ENCODE measurements at places on chromosomes 12 and 14. TPM values are rescaled to one million over a fixed set of nuclear protein-coding genes. Genes with fewer than 3 reads are reported as not detected.

DNA sequence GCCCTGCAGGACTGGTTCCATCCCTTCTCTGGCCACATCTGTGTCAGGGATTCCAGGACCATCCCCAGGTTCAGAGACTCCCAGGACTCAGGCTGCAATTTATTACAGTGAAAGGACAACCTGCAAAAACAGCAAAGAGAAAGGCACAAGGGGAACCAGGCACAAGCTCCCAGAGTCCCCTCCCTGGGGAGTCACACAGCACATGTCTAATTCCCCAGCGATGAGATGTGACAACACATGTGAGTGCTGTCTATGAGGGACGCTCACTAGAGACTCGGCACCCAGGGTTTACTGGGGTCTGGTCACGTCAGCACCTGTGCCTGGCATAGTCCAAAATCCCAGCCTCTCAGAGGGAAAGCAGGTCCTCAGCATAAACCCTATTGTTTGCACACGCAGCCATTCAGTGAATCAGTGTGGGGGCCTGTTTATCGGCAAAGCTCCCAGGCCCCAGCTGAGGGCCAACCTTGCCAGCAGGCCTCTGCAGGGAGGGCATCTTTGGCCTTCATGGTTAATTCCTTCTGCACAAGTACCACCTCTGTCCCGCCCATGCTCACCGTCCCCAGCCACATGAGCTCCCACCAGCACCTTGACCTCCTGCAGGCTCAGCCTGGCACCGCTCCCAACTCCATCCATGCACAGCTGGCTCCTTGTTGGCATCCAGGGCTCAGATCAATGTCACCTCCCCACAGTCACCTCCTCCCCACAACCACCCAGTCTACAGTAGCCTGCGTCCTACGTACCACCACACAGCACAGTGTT lies 198.9 kb upstream of the SFSWAP start:
- no peaks in the 10 kb centered on the region for H3K36me3 ChIP-seq
- no peak overlapping the region for H3K4me3 ChIP-seq
- H3K27ac ChIP-seq: no peak overlapping the region
- no peaks in the 10 kb centered on the region for H3K27me3 ChIP-seq

- peak; percentile 80 for DNase-seq
- H3K4me3 ChIP-seq: peak overlapping the region; percentile 1
- H3K36me3 ChIP-seq: no peaks in the 10 kb centered on the region
- H3K4me1 ChIP-seq: peaks cover 57% of the 10 kb centered on the region
Observed at GRCh38 chr12:9634177-9634803, 26.6 kb upstream of the KLRB1 start.

- H3K27ac ChIP-seq: no peak overlapping the region
- H3K36me3 ChIP-seq: no peaks in the 10 kb centered on the region
- no peaks in the 10 kb centered on the region for H3K4me1 ChIP-seq
- no peak for DNase-seq
Observed at GRCh38 chr12:16303939-16304338, 26.5 kb upstream of the SLC15A5 start.

GRCh38 chr14:104328607-104329006 lies 190.2 kb downstream of the KIF26A start:
- no peak for DNase-seq
- H3K36me3 ChIP-seq: no peaks in the 10 kb centered on the region
- no peak overlapping the region for H3K4me3 ChIP-seq
- H3K4me1 ChIP-seq: no peaks in the 10 kb centered on the region
- no peaks in the 10 kb centered on the region for H3K27me3 ChIP-seq
- no peak overlapping the region for H3K27ac ChIP-seq

DNA sequence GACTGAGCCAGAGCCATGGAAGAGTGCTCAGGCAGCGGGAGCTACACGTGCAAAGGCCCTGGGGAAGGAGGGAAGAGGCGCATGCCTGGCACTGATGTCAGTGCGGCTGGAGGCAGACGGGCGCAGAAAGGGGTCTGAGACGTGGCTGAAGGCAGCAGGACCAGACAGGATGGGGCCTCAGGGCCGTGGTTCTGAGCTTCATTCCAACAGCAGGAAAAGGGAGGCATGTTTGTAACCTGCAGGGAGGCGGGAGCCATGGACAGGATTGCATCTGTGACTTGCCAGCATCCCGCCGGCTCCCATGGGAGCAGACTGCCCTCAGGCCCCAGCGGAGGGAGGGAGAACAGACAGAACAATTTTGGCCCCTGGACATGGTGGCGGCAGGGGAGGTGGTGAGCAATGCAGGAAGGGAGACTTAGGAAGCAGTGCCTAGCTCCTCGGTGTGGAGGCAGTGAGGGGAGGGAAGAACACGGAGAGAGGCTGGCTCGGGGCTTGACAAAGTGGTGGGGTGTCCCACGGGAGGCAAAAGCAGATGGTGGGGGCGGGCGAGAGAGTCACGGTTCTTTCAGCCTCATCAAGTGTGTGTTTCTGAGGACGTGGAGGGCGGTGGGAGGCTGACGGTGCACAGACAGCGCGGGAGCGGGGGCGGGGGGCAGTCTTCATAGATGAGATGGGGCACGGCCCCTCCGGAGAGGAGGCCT lies 33.3 kb upstream of the INF2 start:
- H3K36me3 ChIP-seq: no peaks in the 10 kb centered on the region
- H3K4me3 ChIP-seq: no peak overlapping the region
- peaks cover 7% of the 10 kb centered on the region for H3K27me3 ChIP-seq
- no peak overlapping the region for H3K27ac ChIP-seq

DNA sequence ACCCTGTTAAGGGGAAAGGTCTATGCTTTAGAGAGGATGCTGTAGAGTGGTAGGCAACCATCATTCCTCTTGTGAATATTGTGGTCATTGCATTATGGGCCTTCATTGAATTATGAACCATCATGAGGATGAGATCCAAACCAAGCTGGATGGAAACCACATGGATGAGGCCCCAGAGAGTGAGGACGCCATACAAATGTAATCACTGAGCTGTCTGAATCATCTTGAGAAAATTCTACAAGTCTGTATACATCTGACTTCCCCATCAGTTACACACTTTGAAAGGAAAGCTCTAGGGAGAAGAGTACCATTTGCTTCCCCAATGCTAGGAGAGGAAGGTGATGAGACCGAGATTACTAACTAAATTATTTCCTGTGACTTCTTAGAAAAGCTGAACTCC lies 172.9 kb downstream of the CACNA1C start:
- no peak overlapping the region for H3K27ac ChIP-seq
- no peaks in the 10 kb centered on the region for H3K27me3 ChIP-seq
- H3K4me3 ChIP-seq: no peak overlapping the region
- H3K36me3 ChIP-seq: no peaks in the 10 kb centered on the region

GRCh38 chr14:65748796-65749195 lies 336.3 kb downstream of the FUT8 start:
- no peaks in the 10 kb centered on the region for H3K36me3 ChIP-seq
- no peak for DNase-seq
- no peaks in the 10 kb centered on the region for H3K4me1 ChIP-seq
- H3K4me3 ChIP-seq: no peak overlapping the region
- no peak overlapping the region for H3K27ac ChIP-seq

- H3K27ac ChIP-seq: no peak overlapping the region
- H3K4me1 ChIP-seq: no peaks in the 10 kb centered on the region
- DNase-seq: no peak
Observed at GRCh38 chr12:76698316-76698715, 65.6 kb upstream of the ZDHHC17 start.

DNA sequence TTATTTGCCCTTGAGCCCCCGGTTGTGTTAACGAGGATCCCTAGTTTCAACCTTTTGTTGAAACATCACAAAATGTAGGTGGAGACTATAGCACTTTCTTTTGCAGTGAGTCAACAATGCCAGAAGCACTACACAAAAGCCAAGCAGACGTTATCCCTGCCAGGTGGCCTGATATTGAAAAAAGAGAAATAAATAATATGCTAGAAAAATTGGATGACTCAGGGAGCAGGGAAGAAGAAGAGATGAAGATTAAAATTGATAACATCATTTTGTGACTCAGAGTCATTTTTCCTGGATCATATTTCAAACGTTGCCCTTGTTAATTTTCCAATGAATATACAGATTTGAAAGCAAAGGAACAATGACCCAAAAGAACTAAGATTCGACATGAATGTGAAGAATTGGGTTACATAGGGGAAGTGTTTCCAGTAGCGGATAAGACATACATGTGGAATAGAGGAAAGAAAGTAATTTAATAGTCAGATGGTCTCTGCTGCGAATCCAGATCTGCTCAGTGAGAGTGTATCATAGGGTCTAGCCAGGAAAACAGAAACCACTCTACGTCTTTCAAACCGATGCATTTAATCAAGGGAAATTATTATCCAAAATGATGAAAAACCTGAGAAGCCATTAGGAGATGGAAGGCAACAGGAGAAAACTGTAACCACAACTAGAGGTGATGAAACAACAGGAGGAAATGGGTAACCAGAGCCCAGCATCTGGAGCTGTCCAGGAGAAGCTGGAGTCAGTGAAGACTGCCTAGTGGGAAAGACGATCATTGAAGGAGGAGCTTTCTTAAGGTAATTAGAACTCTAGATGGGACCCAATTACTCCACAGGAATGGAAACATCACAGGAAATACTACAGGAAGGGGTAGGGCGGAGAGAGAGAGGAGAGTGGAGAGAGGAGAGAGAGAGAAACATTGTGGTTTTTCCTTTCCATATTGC lies 57.9 kb downstream of the RERG start:
- no peaks in the 10 kb centered on the region for H3K36me3 ChIP-seq
- H3K4me3 ChIP-seq: no peak overlapping the region
- no peak for DNase-seq
- no peaks in the 10 kb centered on the region for H3K4me1 ChIP-seq

DNA sequence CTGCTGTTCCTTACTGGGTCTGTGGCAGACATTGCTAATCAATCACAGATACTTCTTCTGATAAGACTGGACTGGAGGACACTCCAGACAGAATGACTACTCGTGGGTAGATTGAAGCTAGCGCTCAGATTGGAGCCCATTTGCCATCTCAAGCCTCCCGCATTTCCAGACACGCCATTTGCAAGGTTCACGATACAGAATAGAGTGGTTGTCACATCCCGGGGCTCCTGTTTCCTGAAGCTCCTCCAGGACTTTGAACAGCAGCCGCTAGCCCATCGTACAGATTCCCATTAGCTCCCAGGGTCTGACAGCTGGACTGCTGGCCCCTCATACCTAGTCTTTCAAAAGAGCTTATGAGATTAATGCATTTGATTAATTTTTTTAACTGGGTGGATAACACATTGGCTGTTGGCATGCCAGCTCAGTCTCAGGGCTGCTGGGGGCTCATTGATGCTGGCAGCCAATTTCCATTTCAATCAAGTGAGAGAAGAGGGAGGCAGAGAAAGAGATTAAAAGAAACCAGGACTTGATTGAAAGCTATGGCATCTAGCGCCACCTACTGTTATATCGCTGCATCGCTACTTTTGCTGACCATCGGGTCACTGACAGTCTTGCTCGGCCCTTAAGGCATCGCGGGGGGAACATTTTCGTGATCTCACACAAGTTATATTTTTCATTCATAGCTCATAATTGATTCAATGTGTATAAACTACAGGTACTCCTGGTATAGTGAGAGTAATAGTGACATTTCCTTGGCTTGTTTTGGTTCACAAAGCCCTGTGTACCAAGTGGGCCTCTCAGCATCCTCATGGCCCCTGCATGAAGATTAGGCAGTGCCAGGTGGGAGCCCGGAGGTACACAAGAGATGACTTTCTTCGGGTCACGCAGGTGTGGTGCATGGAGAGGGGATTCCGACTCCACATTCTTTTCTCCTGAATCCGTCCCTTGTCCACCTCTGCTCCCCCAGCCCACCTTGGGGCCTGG lies 78.6 kb downstream of the CCDC60 start:
- H3K27me3 ChIP-seq: no peaks in the 10 kb centered on the region
- H3K27ac ChIP-seq: no peak overlapping the region
- DNase-seq: no peak

GRCh38 chr14:52020161-52020714 lies 30.9 kb downstream of the RTRAF start:
- H3K4me1 ChIP-seq: peaks cover 7% of the 10 kb centered on the region
- no peak overlapping the region for H3K4me3 ChIP-seq
- no peak overlapping the region for H3K27ac ChIP-seq
- H3K27me3 ChIP-seq: no peaks in the 10 kb centered on the region
- H3K36me3 ChIP-seq: no peaks in the 10 kb centered on the region

GRCh38 chr12:34397591-34398365 lies 375.5 kb downstream of the ALG10 start:
- no peaks in the 10 kb centered on the region for H3K27me3 ChIP-seq
- H3K27ac ChIP-seq: no peak overlapping the region
- no peak overlapping the region for H3K4me3 ChIP-seq
- H3K4me1 ChIP-seq: no peaks in the 10 kb centered on the region
- DNase-seq: no peak

DNA sequence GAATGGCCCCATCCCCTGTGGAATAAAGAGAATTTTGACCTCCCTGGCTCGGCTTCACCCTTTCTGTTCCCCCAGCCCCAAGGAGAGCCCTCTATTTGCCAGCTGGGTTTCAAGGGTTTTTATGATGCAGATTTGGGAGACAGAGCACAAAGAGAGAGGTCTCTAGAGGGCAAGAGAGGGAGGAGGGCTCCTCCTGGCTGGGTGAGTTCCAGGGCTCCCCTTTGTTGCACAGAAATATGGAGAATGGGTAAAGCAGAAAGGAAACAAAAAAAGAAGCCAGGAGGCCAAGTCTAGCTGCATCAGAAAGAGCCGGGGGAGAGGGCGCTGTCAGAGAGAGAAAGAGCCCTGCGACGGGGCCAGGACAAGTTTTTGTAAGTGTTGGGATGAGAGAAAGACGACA lies 319.6 kb upstream of the RTL1 start:
- no peaks in the 10 kb centered on the region for H3K4me1 ChIP-seq
- DNase-seq: no peak
- no peaks in the 10 kb centered on the region for H3K36me3 ChIP-seq
- H3K27ac ChIP-seq: no peak overlapping the region
- H3K27me3 ChIP-seq: no peaks in the 10 kb centered on the region

CACNA1C gene
- total RNA-seq: 0.04 TPM

AICDA gene
- 0.18 TPM for total RNA-seq

KRT71 gene
- total RNA-seq: not detected

OR6C2 gene
- not detected for total RNA-seq

KRT73 gene
- total RNA-seq: 0.13 TPM

TMEM179 gene
- 0.31 TPM for total RNA-seq

DACT1 gene
- total RNA-seq: 0.42 TPM

NAB2 gene
- total RNA-seq: 40.1 TPM

SERPINA12 gene
- not detected for total RNA-seq

TSHR gene
- not detected for total RNA-seq

Data from CD8-positive, alpha-beta memory T cell (primary cell).